Hematopoietic multipotent progenitor cell treated with erythropoietin and hydrocortisone succinate and interleukin-3 and kit ligand, for 15 days (in vitro differentiated cells): ENCODE measurements at places on chromosomes 3 and 15.

DNA sequence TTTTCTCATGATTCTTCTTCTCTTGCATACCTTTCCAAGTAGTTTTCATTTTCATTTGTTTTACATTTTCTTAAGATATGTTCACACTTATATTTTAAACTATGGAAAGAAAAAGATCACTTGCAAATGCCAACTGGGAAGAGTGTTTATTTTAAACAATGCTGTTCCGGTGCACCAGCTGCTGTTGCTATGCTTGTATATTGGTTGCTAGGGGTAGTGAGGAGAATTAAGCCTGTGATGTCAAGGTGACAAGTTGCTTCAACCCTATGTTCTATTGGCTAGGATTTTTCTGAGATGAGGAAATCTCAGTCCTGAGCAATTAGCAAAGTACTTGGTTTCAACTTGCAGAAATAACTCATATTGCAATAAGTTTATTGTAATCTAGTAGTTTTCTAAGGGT is 500.1 kb downstream of the MFSD1 start:
- DNase-seq, result no peak

- no peak for DNase-seq
Observed at GRCh38 chr3:174247687-174248152, 611.4 kb upstream of the NAALADL2 start.

DNA sequence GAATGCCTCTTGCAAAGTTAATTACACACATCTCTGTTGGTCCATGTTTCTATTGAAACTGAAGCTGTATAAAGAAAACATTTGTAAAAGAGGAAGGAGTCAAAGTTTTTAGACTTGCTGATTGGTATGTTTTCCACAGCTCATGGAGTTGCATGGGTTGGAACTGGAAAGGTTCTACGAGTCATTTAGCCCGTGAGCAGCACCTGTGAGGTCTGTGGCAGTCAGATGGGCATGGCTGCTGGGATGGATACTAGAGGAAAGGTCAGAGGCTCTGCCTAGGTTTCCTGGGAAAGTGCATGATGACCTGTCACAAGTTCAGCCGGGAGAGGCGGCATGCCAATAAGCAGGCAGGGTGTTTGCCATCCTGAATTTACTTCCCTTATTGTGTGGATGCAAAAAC is 155.4 kb downstream of the CACNA1D start:
- no peak for DNase-seq

DNA sequence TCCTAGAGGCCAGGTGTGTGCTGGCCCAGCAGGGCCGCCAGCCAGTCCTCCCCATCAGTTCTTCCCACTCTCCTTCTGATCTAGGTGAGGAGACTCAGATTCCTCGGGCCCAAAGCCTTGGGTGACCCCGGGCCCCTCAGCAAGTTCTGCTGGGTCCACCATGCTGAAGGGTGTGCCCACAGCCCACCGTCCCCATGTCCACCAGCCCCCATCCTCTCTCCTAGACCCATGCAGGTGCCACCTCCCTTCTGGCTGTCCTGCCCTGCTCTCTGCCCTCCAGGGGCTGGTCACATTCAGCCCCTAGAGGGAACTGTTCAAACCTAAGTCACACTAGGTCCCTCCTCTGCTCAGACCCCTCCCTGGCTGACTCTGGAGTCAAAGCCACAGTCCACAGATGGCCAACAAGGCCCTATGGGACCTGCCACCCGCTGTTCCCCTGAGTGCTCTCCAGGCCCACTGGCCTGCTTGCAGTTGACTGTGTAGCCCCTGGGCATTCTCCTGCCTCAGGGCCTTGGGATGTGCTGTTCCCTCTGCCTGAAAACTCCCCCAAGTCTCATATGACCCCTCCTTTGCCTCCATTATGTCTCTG is 878 bp upstream of the TLR9 start:
- no peak for DNase-seq
